NK-92 treated with Interleukin-12 subunit alpha and Interleukin-12 subunit beta, amount 100 ng/mL, for 24 hours (cell line): ENCODE measurements at places on chromosomes 2 and 18.

DNA sequence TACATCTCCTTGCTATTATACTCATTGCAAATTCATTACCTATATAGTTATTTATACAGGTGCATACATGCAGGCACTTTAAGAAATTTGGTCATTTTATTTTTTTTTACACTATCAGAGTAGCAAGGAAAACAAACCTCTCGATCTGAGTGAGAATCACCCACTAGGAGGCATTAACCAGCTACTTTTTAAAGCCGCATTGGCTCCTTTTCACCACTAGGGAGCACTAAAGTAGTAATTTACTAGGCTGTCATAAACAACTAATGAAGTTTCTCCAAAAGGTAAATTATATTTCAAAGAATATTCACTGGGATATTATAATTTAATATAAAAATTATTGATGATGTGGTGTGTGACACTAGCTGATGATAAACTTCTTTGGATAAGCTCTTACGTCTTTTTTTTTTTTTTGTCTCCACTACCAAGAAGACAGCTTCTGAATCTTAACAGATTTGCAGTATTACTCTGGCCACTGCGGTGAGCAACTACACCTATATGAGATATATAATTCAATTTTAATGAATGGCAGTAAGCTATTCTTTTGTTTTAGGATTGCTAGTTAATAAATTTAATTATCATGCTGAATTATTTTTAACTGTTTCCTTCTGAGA, 101.9 kb downstream of the NOL4 start:
- no peak for DNase-seq

DNA sequence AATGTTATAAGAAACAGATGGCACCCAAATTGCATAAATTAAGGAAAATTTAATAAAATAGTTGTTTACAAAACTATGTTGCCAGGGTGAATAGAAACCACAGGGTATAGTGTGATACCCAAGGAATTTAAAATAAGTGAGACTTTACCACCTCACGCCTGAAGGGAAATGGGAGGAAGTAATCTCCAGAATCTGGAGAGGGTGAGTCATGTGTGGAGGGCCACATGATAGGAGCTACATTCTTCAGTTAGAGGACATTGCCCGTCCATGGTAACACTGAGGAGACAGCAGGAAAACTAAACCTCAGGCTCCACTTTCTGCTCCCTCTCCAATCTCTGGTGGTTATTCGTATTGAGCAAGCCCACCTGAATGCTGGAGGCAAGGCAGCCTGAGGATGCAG, 97.2 kb upstream of the NXPH2 start:
- DNase-seq = no peak

- no peak for DNase-seq
These were observed 272.5 kb downstream of the DSEL start for GRCh38 chr18:67243799-67244587.

DNA sequence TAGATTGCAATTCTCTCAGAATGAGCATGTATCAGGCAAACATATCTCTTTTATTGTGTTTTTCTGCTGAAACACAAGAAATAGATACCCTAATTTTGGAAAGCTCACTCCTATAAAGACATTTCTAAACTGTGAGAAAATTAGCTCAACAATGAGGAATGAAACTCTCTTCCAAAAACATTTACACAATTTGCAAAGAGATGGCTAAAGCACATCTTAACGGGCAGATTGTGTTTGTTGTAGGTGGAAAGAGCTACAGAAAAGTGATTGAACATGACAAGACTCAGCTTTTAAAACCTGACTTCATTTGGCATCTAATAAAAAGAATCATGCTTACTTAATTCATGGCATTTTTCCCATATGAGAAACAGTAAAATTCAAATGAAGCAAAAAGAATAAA, 175.0 kb upstream of the SLC39A10 start:
- DNase-seq = no peak

- DNase-seq = no peak
These were observed 194.6 kb downstream of the GLI2 start for GRCh38 chr2:120930236-120930635.

GRCh38 chr18:58526425-58527284, 102.2 kb downstream of the ALPK2 start:
- DNase-seq = no peak

GRCh38 chr2:56889738-56890137, 705.9 kb downstream of the CCDC85A start:
- no peak for DNase-seq

DNA sequence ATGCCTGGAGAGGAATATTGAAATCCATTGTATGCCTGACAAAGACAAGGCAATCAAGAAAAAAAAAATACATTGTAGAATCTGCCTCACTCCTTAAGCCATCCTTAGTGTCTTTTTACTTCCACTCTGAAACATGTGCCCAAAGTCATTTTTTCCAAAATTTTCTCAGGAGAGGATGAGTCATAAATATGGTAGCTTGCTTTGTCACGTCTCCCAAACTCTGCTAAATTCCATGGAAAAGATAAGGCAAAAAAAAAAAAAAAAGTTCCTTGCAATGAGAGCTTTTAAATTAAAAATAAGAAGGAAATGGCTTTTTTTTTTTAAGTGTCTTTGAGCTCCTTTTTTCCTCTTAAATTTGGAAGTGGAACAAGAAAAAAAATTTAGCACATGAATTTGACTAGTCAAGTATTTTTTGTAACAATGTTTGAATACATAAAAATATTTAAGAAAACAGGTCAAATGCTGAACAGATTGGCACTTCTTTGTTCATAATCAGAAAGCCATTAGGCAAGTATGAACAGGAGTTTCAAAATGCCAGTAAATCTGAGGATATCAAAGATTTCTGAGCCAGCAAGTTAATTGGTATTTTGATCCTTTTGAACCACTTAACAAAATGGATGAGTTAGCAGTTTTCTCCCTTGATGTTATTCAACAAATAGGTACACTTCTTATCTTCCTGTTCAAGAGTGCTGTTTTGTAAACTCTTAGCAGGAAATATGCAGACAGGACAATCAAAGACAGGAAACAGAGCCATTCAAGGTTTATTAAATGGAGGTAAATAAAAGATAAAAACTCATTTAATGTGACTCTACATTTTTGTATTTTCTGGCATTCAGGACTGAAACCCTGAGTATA, 247.3 kb upstream of the SP5 start:
- no peak for DNase-seq

- DNase-seq = no peak
These were observed 1.1 kb downstream of the LDLRAD4 start for GRCh38 chr18:13219593-13220159.

- DNase-seq = no peak
These were observed 37.0 kb upstream of the DPP10 start for GRCh38 chr2:114405247-114406116.

DNA sequence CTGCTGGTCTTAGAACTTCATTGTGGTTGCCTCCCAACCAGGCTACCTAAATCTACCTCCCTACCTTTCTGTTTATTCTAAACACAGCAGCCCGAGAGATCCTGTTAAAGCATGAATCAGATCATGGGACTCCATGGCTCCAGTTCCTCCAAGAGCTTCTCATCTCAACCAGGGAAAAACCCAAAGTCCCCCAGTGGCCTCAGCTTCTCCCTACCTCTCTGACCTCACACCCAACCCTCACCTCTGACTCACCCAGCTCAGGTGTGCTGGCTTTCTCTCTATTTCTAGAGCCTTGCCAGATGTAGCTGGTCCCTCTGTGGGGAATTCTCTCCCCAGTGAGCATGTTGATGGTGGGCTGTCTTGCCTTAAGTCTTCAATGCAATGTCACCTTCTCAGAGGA, 93.8 kb upstream of the COPS8 start:
- no peak for DNase-seq

DNA sequence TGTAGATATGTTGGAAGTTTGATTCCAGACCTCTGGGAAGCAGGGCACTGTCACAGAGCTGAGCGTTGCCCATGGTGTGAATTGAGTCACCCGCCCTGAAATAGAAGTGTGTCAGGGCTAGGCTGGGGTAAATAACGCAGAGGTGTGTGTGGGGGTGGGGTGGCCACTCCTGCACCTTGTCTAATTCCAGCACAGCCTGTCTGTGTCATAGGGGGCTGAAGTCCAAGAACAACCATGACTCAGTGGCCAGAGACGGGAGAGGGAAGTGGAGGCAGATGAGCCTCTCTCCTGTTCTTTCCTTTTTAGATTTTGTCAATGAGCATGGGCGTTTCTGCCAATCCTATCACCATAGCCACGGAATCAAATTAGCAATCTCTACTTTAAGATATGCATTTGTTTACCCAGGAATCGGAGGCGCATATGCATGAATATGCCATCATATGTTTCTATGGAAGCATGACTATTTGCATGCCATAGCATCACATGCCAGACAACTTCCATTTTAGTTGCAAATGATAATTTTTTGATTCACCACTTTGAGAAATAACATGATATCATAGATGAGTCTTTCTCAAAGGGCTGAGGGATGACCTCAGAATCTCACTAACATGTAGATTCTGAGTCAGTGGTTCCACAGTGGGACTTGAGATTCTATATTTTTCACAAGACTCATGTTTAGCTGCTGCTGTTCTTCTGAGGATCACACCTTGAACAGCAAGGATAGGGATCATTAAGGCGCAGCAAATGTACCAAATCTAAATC, 852.9 kb downstream of the DCDC2C start:
- DNase-seq = no peak

GRCh38 chr18:27415495-27415894, 230.4 kb upstream of the CHST9 start:
- DNase-seq = no peak

DNA sequence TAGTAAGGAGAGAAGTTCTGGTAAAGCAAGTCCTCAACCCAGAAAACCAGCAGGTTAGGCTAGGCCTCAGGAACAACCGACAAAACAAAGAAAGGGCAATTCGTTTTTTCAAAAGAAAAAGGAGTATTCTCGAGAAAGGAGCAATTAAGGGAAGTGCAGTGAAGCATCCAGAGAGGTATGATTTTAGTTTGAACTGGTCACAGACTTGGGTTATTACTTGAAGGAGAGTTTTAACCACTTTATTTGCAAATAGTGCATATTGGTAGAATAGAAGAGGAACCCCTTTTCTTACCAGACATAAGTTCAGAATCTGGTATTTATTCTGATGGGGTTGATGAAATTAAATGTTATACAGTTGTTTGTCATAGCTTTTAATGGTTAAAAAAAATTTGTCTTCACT, 110.0 kb upstream of the GCFC2 start:
- no peak for DNase-seq

- DNase-seq = no peak
These were observed 1.3 kb upstream of the AKAIN1 start for GRCh38 chr18:5198311-5198710.

- DNase-seq = no peak
These were observed 125.7 kb upstream of the FZD5 start for GRCh38 chr2:207895274-207895860.

DNA sequence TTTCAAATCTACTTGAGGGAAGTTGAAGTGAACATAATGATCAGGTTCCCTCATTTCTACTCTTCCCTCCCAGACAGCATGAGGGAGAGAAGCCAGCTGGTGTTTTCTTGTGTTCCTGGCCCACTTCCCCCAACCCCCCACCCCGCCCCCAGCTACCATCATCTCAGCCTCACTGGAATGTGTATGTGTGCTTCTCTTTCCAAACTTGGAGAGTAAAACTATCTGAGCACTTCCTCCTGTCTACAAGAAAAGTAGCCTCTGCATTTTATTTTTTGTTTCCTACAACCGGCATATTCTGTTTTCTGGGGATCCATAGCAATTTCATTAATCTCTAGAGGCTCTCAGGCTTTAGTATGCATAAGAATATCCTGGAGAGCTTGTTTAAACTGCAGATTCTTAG, 53.6 kb upstream of the GRHL1 start:
- DNase-seq = no peak
